NCI-H524 treated with DMSO at 0.1 percent for 48 hours (cell line): ENCODE measurements at places on chromosomes 5 and 9.
A peak's percentile ranks its signal among the peaks of the same experiment; 100 is the strongest.

GRCh38 chr5:36885149-36885548 lies 8.6 kb downstream of the NIPBL start:
- DNase-seq = no peak

DNA sequence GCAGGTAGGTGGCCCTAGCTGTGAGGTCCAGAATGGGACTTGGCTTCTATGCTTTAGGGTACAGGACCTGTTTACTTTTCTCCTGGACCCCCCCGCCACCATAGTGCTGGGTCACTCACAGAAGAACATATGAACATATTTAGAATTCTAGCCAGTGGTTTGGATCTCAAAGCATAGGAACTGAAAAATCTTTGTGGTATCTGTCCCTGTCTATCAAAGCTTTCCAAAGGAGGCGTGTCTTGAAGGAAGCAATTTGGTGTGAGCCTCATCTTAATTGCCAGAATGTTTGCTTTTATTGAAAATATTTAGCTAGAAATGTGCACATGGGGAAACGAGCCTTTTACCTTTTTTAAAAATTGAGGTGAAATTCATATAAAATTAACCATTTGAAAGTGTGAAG lies 6.2 kb downstream of the PHF2 start:
- no peak for DNase-seq

- DNase-seq = no peak
Measured at GRCh38 chr5:131996210-131997025, 15.0 kb downstream of the ACSL6 start.

DNA sequence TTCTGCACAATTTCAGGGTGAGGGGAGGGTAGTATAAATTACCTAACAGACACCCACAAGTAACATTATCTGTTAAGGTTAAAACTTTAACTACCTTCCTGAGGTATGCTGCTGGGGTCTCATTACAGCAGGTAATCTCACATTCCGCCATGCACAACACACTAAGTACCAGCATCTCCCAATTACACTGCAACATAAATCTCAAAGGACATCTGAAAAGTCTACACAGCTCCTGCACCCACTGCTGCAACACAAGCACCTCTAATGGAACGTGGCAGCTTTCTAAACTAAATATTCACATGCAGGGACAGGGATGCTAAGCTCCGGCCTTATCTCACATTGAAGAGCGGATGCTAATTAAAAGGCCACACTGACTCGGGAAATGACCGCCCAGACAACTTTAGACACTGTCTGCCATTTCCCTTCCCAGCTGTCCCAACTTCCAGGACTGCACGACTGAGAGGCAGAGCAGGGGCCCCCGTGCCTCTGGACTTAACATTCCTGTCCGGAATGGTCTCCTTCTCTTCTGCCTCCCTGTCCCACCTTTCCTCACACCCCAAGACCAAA lies 45.9 kb downstream of the PSMB7 start:
- DNase-seq = no peak

DNA sequence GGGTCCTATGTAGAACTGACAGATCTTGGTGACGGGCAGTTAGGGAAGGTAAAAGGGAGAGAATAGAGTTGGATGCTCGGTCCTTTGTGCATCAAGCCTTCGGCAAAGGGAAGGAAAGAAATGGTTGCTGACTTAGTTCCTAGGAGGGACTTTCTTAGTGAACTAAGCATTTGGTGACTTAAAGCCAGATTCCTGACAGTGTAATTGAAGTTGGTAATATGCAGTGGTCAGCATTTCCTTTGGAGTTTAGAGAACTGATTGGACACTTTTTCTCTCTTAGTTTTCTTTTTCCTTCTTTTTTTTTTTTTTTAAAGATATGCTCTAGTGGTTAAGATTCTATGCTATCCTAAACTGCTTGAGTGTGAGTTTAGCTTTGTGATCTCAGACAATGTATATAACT lies 2.3 kb downstream of the CLTA start:
- DNase-seq = no peak

GRCh38 chr5:118603278-118603677 lies 385.1 kb downstream of the DTWD2 start:
- no peak for DNase-seq

GRCh38 chr5:115415143-115415491 lies 118.7 kb upstream of the CCDC112 start:
- DNase-seq = no peak

DNA sequence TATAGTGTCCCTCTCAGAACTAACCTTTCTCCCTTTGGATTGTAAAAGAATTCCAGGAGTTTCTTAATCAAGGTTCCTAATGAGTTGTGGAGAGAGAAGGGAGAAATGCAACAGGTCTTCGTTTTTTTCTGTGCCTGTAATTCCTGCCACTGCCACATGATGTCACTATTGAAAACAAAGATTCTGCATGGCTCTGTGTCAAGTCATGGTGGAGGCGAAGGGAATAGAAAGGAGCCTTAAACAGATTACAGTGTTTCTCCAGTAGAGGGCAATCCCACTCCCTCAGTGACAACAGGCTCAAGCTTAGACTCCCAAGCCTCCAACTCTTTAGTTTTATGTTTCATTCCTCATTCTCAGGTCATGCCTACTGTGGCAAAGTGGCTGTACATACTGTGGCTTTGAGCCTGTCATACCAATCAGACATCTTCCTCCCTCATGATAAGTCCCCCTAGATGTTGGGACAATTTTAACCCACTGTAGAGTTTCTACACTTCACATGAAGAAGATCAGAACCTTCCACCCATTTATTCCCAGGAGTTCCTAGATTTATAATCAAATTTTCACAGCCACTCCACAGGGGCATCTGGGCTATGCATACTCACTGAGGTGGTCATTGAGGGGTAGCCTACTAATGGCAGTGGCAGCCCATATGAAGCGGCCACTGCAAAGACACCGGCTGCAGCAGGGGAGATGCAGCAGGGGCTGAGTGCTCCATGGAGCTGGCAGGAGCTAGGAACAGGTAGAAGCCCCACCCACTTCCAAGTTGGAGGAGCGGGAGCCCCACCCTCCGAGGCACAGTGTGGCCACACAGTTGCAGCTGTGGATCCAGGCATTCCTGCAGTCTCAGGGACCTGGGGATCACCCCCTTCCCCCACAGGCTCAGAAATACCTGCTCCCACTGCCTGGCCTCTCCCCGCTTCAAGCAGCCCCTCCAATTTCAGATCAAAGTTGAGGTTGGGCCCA lies 97.4 kb upstream of the TRIM32 start:
- no peak for DNase-seq

- DNase-seq = no peak
Measured at GRCh38 chr9:5718296-5719032, 89.6 kb downstream of the RIC1 start.

DNA sequence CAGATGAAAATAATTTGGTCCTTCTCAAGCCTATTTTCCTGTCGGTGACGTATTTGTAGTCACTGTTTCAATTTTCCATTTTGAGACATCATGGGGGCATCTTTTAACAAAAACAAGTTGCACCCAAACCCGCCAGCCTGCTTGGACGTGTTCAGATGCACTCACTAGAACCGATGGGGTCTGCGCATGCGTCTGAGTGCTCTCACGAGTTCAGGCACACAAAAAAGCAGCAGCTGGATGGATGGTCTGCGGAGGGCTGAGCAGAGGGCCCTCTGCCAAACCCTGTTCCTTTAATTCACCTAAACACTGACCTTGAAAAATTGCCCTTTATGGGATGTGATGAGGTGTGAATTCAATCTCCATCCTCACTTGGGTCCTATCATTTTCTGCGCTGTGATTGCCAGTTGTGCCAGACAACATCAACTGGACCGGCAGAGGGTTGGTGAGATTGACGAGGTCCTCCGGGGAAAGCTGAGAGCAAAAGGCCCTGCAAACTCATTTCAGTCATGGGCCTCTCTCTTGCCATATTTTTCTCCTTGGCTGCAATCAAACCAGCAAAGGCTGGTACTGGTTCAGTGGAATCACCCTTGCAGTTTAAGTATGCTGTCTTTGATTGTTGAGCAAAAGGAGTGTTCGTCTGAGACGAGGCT lies 251.9 kb downstream of the NFIB start:
- DNase-seq = no peak

DNA sequence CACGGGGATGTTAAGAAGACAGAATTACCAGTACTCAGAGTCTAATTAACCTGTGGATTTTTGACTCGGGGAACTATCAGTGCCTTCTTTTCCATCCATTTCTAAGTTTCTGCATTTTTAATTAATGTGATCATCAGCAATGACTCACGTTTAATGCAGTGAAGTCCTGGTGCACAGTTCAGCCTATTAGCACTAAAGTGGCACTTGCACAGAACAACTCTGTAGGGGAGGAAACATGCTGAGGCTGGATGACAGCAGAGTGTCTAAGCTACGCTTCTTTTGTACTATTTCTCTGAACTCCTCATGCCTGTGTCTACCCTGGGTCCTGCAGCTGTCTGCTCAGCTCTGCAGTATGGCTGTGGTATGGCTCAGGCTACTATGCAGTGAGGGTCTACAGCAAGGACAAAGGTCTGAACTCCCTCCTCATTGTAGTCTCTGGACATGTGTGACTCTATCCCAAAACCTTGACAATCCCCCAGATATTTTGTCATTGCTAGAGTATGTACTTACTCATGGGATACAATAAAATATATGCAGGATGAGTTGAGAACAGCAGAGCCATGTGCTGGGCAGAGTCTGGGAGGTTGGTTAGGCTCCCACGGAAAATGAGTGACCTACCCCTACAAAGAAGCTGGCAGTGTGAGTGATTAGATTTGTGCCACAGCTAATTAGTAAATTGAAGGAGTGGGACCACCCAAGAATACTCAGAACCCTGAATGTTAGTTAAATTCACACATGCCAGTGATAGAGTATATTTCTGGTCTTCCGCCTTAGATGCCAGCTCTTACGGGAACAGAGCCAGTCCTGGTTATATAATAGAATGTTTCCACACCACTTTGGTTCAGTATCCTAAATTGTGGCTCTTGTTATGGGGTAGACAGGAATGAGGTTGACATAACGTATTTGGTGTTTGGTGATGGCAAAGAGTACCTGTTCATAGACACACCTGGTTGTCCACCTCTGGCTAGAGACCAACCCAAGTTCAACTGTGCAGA lies 148.0 kb downstream of the GHR start:
- no peak for DNase-seq

- no peak for DNase-seq
Measured at GRCh38 chr9:21412107-21412506, 3.2 kb downstream of the IFNA8 start.

- no peak for DNase-seq
Measured at GRCh38 chr9:131707733-131708157, 32.1 kb downstream of the RAPGEF1 start.

DNA sequence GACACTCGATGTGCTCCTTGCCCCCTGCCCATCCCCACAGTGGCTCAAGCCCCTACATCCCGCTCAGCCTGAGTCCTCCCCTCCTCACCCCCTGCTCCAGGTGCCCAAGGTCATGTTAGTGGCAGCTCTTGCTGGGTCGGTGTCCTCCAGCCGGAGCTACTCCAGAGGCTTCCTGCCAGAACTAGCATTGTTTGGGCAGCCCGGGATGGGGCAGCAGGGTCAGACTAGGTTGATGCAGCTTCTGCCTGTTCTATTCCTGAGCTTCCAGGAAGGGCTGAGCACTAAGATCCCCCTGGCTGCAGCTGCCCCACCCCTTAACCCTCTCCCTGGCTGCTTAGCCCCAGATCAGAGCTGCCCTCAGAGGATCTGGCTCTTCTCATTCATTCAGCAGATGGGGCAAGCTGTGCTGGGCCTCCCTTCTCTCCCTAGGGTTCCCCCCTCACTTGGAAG lies 671 bp downstream of the RGS14 start:
- no peak for DNase-seq

DNA sequence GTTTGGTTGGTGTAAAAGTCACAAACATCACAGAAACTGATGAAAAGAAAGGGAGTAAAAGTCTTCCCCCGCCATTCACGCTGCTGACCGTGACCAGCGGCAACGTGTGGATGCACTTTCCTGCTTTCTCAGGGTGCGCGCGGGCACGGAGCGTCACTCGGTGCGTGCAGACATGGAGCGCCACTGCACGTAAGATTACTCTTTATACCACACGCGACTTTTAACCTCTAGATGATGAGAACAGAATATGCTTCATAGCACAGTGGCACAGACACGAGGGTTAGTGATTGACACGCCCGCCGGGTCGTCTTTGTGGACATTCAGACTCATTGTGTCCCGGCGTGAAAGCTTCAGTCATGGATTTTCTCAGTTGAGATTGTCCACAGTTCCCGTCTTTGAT lies 15.7 kb downstream of the CEP72 start:
- no peak for DNase-seq

GRCh38 chr5:163190283-163190682 lies 247.1 kb upstream of the CCNG1 start:
- no peak for DNase-seq

DNA sequence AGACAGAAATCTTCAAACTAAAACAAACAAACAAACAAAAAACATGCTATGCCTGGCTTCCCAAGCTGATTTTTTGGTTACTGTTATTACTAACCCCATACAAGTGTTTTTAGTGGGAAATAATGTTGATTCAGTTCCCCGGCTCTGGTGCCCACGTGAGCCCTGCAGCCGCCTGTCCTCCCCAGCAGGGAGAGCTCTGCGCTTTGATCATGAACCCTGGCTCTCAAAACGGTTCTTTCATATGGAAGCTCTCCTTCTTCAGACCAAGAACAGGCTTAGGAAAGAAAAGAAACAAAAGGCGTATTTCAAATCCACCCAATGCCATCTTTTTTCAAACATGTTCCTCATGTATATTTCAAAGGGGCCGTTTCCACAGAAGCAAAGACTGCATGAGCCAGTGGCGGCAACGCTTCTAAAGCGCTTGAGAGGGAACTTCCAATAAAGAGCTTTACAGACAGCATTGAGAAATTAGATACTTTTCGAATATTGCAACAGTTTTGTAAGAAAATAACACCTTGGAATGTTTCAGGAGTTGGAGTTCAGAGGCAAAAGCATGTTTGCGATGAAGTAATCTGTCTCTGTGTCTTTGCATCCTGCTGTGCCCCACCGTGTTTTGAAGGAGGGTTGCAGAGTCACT lies 74.8 kb downstream of the ICE1 start:
- peak; percentile 62 for DNase-seq

DNA sequence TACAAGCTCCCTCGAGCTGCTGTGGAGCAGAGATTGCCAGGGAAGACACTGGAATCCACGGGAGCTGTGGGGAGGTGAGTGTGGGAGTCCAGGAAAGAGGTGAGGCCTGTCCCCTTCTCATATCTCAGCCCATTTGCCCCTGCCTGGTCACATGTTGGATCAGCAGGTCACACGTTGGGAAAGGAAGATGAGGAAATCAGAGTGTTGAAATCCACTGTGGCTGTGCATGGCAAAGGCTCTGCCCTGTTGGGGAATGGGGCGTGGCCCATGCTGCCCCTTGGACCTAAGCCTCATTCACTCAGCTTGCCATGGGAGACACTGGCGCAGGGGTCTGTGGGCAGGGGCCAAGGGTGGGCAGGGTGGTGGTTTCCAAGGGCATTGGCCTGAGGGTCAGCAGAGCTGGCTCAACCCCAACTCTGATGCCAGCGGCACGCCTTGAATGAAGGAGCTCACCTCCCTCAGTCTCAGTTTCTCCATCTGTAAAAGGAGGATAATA lies 85.4 kb upstream of the CPEB4 start:
- no peak for DNase-seq

GRCh38 chr9:15332939-15333338 lies 25.9 kb upstream of the TTC39B start:
- no peak for DNase-seq

DNA sequence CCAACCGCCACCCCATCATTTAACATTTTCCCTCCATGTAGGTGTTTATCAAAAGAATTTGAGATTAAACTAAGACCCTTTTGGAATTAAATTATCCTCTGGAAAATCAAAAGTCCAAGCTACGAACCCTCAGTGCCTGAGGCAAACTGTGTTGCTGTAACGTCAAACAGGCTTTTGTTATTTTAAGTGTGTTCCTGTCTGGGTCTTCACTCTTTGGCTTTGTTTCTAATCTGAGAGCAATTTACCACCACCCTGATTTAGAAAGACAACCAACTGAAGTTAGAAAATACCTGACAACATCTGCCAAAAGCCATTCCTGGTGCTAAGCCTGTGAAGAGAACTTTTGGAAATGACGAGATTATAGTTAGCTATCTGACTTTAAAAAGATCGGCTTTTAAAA lies 199.9 kb downstream of the DIRAS2 start:
- no peak for DNase-seq
